ENCODE measurements at places on chromosomes 3 and 15.

- no peak for DNase-seq
Measured at GRCh38 chr3:149472030-149472797, 2.3 kb upstream of the TM4SF4 start.

DNA sequence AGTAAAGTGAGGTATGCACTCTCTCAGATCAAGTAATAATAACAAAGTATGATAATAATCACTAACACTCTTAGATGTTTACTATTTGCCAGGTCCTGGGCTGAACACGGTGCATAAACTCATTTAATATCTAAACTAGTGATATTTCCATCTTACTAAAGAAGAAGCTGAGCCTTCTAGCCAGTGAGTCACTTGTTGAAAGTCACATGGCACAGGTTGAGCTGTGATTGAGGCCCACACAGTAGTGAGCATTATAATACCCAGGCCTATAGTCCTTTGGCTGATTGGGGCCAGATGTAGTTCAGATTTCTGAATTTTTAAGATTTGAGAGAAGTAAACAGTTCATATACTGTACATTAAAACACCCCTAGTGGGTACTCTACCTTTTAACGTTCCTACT, 93.2 kb upstream of the CCDC80 start:
- no peak for DNase-seq

GRCh38 chr15:29126821-29127461, 142.7 kb downstream of the NSMCE3 start:
- peak; percentile 13 for DNase-seq

DNA sequence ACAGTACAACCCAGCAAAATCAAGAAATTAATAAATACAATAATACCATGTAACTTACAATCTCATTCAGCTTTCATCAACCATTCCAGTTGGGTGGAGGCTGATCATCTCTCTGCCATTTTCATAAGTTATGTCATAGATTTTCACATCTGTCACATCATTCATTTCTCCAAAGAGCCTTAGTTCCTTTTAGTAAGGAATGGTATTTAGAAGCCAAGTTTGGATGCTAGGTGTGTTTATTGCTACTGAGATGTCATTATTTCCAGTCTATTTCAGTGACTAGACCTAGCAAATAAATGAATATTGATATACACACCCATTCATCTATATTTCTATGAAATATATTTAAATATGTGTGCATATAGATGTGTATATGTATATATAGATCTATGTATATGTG, 2.7 kb upstream of the UBL7 start:
- DNase-seq: no peak

DNA sequence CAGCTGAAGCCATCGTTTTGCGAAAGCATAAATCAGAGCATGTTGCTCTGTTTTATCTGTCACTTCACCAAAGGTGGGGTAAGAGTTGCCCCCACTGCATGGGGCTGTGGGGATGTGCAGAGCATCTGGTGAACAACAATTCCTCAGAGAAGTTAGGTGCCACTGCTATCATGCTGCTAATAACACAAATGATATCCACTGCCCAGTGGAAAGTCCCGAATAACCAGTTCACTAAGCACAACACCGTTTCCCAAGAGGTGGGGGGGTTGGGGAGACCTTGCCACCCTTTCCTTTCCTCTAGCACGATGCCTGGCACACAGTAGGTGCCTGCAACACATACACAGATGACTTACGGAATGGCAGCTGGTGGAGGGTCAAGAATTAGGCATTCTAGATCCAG, 38.6 kb downstream of the FAM3D start:
- DNase-seq: peak; percentile 24

GRCh38 chr3:52053307-52054304, 2.8 kb downstream of the DUSP7 start:
- peak; percentile 73 for DNase-seq

DNA sequence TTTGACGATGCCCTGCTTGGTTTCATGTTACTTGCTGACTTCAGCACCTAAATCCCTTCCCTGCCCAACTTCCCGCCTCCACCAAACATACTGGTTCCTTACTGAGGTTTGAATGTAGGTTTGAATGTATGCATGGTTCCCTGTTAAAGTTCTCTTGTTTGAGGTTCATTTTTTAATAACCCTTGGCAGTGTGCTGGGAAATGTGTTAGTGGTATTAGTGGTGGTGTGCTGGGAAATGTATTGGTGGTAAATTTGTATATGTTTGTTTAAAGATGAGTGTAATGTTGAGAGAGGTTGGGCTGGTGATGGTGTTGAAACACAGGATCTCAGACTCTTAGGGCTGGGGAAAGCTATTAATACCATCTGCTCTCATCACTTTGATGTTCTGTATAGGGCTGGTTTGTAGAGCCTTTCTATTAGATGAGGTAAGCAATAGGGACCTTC, 392.7 kb downstream of the PTPRG start:
- DNase-seq: no peak

DNA sequence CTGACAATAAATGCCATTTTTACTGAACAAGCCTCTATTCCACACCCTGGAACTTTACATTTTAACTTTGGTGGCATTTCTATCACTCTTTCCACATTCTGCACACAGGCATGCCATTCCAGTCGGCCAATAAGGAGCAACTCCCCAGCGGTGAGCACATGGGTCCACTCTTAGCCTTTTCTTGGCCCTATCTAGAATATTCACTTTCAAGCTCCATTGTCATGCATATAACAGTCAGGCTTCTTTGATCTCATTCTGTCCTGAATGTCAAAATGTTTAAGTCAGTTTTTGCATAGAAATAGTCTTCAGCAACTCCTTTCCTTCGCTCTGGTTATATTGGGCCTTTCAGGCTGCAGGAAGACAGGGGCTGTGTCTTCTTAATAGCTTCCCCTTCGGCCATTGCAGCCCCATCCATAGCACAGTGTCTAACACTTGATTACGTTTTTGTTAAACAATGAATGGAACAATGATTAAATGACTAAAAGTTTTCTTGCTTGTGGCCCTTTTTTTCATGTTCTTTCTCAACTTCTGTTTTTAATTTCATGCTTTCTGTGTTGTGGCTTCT, 427.3 kb downstream of the MFSD1 start:
- DNase-seq: no peak

DNA sequence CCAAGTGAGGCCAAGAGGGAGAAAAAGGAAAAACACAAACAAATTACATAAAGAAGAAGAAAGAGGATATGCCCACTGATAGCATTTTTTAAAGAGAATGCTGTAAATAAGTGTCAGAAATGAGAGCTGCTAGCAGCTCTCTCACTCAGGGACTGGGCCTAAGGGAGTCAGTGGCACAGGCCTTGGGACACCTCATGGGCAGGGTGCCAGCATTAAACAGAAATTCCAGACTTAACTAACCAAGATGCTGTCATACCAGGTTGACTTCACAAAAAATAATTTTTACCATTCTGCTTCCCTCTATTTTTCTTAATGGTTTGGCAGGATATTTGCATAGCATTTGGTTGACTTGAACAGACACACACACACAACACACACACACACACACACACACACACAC, 92.3 kb upstream of the ADAMTSL3 start:
- no peak for DNase-seq

DNA sequence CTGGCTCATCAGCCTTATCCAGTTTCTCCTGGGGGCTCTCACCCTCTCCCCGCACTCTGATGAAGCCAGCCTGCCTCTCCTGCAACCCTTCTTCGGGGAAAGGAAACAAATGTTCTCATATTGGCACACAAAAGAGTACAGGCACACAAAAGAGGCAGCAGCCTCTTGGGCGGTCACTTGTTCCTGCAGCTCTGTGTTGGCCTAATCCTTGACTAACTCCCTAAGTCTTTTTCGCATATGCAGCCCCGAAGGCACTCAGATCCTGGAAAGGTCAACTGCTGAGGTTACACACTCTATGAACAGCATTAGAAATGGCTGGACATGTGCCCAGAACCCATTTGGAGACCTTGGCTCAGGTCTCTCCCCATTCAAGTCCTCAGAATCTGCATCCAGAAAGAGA, 7.4 kb upstream of the CAMP start:
- DNase-seq: no peak

DNA sequence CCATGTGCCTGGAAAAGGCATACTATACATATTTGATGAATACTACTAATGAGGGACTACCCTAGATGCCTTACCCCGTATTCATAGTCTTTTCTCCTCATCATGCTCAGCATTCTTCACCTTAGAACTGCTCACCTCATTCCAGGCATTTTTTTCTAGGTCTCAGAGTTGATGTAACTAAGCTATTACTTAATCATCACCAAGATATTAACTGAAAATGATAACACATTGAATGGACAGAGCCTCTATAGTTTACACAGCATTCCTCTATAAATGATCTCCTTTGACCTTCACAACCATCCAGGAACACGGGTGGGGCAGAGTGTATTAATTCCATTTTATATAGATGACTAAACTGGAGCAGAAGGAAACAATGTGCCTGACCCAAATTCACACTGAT, 174.1 kb upstream of the DPH6 start:
- no peak for DNase-seq

GRCh38 chr3:99825004-99825640, 7.5 kb downstream of the CMSS1 start:
- DNase-seq: peak; percentile 64

DNA sequence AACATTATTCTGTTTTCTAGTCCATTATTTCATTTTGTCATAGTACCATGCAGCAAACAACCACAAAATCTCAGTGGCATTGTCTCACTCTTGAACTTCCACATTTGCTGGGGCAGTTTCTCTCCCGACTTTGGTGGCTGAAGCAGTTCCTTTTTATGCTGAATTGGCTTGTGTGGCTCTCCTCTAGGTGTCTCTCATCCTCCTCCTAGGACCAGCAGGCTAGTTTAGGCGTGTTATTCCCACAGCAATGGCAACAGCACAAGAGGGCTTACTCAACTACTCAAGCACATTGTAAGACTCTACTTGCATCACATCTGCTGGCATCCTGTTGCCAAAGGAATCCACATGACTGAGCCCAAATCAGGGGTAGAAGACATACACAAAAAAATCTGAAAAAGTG, 201.8 kb upstream of the KCNH8 start:
- DNase-seq: no peak

DNA sequence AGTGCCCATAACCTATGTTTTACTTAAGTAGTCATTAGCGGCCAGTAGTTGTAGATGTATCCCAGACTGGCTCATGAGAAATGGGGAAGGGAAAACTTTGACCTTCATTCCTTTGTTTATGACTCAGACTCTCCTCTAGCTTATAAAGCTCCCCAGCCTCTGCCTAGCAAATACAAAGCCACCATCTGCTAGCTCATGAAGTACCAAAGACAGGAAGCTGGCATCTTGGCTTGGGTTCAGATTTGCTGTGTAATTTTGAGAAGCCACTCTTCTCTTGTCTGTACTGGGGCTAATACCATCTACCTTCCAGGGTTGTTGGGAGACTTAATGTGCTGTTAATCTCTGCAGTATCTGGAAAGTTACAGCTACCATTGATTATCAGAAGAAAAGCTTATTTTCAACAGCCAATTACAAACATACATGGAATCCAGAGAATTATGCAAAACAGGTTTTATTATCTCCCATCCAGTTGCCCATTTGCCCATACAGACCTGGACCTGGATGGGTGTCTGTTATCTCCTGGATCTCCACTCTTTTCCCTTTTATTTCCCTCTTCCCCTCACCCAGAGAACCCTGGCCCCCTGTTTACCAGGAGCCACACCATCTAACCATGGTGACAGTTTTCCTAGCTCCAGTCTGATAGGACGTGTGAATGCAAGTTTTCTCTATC, 153.8 kb downstream of the SEMA6D start:
- DNase-seq: peak; percentile 53

- DNase-seq: no peak
Measured at GRCh38 chr3:139231555-139232281, 112.1 kb upstream of the MRPS22 start.

- peak; percentile 20 for DNase-seq
Measured at GRCh38 chr3:17935222-17935621, 192.8 kb upstream of the TBC1D5 start.

DNA sequence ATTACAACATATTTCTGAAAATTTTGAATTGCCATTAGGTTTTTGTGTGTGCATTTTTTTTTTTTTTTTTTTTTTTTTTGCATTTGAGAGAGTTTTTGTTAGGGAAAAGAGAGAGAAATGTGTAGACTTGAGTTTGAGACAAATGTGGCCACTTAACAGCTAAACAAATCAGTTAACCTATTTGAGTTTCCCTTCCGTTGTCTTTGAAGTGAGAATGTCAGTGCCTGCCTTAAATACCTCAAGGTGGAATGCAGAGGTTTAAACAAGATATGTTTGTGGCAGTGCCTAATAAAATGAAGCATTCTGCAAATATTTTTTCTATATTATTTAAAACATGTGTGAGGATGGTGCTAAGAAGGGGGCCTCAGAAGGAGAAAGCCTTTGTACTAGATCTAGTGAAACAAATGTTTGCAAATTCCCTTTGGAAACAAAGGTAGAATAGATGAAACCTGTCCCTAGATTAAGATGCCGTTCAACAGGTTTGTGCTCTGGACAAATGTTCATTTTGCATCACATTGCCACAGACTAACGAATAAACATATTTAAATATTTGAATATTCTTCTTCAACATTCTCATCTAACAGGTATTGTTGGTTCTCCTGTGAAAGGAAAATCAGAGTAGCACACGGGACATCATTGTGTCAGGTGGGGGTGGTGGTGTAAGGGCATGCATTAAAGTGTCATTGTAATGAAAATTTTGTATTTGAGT, 80.7 kb downstream of the SATB1 start:
- DNase-seq: no peak

- no peak for DNase-seq
Measured at GRCh38 chr3:157767607-157768006, 264.4 kb upstream of the VEPH1 start.

GRCh38 chr3:187878772-187879518, 133.7 kb upstream of the BCL6 start:
- no peak for DNase-seq

DNA sequence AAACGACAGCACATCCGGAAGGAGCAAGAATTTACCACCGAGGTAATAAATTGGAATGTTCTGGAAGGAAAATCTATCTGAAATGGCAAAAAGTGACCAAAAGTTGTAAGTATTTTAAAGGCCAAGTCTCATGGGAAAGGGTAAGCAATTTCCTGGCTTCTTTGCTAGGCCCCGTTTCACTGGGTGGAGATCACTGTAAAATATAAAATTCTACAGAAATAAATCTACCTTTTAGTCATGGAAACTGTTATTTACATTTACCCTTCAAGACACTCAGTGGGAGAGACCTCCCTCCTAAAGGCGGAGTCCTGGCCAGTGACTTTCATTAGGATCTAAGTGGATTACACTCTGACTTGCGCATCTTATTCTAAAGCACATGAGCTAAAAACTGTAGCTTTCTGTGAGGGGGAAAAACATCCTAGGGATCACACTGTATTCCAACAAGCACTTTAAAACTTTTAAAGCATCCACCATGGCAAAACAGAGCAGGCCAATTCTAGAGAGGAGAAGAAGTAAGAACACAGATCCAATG, 28.8 kb downstream of the LYZL4 start:
- no peak for DNase-seq

GRCh38 chr3:129054605-129055104, 5.9 kb upstream of the GP9 start:
- DNase-seq: peak; percentile 18

- DNase-seq: peak; percentile 43
Measured at GRCh38 chr15:60912984-60913697, 316.0 kb downstream of the RORA start.

DNA sequence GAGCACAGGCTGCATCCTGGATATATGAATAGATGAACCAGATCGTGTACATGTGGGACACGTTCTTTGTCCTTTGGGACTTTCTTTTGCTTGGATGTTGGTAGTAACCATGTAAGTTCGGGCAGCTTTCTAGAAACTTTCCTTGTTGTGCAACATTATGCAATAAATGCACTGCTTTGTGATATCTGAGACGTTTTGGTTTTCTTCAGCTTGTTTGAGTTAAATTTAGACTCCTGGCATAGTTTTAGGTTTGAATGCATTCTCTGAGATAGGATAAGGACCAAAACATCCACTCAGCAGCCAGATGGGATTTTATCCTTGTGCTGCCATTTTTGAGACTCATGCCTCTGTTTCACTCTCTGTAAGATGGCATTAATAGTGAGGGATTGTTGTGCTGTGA, 158.9 kb downstream of the IGF1R start:
- no peak for DNase-seq

Measured in dermis blood vessel endothelial cell (primary cell).